Epithelial cell of umbilical artery (primary cell): ENCODE measurements at places on chromosomes 7 and 10. TPM values are rescaled to one million over a fixed set of nuclear protein-coding genes. Genes with fewer than 3 reads are reported as not detected.

Gene INTS1
- total RNA-seq, result 29.2 TPM in 2 replicates

Gene CRTAC1
- total RNA-seq, result 0.30 and 0.32 TPM in 2 replicates

Gene CALCR
- total RNA-seq, result not detected in 2 replicates

Gene HKDC1
- total RNA-seq, result under 0.01 TPM in 1 of 2 replicates, not detected in the other

Gene OPN1SW
- total RNA-seq, result not detected in 2 replicates

Gene PSD
- under 0.01 and 0.46 TPM in 2 replicates for total RNA-seq

Gene CH25H
- total RNA-seq, result not detected in 2 replicates

Gene EBLN1
- not detected in 2 replicates for total RNA-seq

Gene TAS2R40
- not detected in 2 replicates for total RNA-seq

Gene EN2
- under 0.01 TPM in 1 of 2 replicates, not detected in the other for total RNA-seq

Gene UPF2
- total RNA-seq, result 17.2 and 20.2 TPM in 2 replicates

Gene HIF1AN
- 6.5 and 6.7 TPM in 2 replicates for total RNA-seq

Gene CALY
- not detected in 2 replicates for total RNA-seq

Gene GPR26
- total RNA-seq, result not detected in 2 replicates

Gene MAD1L1
- total RNA-seq, result 41.8 and 54.9 TPM in 2 replicates

Gene NYAP1
- total RNA-seq, result 0.65 and 2.6 TPM in 2 replicates

Gene NCF1
- not detected in 2 replicates for total RNA-seq

Gene SVOPL
- total RNA-seq, result not detected in 2 replicates

Gene PAPSS2
- 43.5 and 49.2 TPM in 2 replicates for total RNA-seq

Gene SPDYE1
- total RNA-seq, result not detected in 2 replicates

Gene MGMT
- 8.8 and 12.5 TPM in 2 replicates for total RNA-seq

Gene EPDR1
- 1.3 and 2.9 TPM in 2 replicates for total RNA-seq

Gene TFPI2
- total RNA-seq, result 40.3 and 254 TPM in 2 replicates

Gene CREB3L2
- 29.6 and 35.9 TPM in 2 replicates for total RNA-seq

Gene ARHGEF35
- total RNA-seq, result 0.32 and 0.91 TPM in 2 replicates

Gene ADAM12
- total RNA-seq, result 0.91 and 0.97 TPM in 2 replicates

Gene P4HA1
- total RNA-seq, result 111 and 138 TPM in 2 replicates
